ENCODE measurements at places on chromosomes 4 and X.
A peak's percentile ranks its signal among the peaks of the same experiment; 100 is the strongest.

- DNase-seq: no peak
Observed at GRCh38 chr4:15162465-15163283, 160.4 kb downstream of the CPEB2 start.

GRCh38 chr4:159272273-159273140 is 169.6 kb downstream of the RAPGEF2 start:
- no peak for DNase-seq

GRCh38 chr4:3044870-3045819 is 29.2 kb downstream of the HTT-AS start:
- DNase-seq: peak; percentile 79

DNA sequence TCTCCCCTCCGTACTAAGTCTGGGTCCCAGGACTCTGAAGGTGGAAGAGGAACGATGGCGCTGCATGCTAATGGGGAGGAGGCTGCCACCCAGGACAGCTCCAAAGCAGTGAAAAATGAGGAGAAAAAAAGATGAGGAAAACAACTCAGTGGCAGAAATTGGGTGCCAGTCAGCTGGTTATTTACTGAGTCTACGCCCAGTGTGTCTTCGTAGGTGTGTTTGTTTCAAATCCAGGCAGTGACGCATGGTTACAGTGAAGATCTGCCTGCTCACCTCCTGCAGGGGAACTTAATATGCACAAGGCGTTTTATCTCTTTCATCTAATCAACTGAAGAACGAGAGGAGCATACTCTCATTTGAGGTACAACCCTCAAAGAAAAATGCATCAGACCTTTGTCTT is 70.9 kb upstream of the FBXW7 start:
- no peak for DNase-seq

GRCh38 chrX:103941201-103941975 is 21.0 kb upstream of the TMSB15B start:
- DNase-seq: no peak

- DNase-seq: peak; percentile 29
Observed at GRCh38 chr4:51842167-51842553, 793 bp upstream of the DCUN1D4 start.

- no peak for DNase-seq
Observed at GRCh38 chr4:65089666-65090065, 580.6 kb downstream of the EPHA5 start.

GRCh38 chrX:129980540-129981199 is 1.8 kb upstream of the BCORL1 start:
- peak; percentile 49 for DNase-seq

GRCh38 chr4:122762520-122762919 is 30.0 kb downstream of the BBS12 start:
- DNase-seq: no peak

GRCh38 chr4:184389978-184390900 is 84.1 kb downstream of the IRF2 start:
- DNase-seq: no peak

DNA sequence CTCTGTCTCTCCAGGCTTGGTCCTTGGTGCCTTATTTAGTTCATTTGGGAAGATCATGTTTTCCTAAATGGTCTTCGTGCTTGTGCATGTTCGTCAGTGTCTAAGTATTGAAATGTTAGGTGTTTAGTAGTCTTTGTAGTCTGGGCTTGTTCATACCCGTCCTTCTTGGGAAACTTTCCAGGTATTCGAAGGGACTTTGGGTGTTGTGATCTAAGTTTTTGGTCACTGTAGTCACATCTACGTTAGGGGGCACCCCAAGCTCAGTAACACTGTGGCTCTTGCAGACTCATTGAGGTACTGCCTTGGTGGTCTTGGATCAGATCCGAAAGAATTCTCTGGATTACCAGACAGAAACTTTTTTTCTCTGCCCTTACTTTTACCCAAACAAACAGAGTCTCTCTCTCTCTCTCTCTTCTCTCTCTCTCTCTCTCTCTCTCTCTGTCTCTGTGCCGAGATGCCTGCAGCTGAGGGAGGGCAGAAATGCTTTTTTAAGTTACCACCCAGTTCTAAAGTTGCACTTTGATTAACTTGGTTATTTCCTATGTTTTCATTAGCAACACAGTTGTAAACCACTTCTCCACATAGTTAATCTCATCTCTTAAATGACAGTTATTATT is 67.6 kb upstream of the SLC7A3 start:
- no peak for DNase-seq

DNA sequence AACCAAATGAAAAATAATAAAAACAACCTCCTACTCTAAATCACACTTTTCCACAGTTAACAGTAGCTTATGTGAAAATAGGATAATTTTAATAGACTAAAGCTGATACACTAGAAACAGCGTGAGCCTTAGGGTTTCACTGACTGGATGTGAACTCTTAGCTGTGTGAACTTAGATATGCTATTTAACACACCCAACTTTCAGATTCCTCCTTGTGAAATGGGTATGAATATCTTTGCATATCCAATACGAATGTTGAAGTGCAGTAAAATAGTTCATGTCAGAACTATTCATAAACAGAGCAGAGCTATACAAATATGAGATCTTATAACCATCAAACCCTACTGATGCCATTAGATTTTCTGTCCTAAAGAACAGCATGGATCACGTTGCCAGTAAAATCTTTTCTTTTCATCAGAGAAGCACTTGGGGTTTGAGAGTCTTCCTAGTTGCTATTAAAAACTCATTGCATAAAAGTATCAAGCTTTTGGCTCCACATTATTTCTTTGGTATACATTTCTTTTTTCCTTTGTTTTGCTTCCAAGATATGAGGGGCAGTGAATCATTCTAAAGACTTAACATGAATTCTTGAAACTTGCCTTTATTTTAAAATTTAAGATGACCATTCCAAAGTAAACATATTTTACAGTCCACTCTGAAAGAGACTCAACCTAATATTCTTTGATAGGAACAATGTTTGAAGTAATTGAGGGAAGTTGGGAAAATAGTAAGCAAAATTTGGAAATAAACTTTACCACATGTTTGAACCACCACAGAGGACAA is 102.4 kb downstream of the CPE start:
- DNase-seq: no peak

- no peak for DNase-seq
Observed at GRCh38 chr4:130855533-130855932, 1759.6 kb downstream of the C4orf33 start.

DNA sequence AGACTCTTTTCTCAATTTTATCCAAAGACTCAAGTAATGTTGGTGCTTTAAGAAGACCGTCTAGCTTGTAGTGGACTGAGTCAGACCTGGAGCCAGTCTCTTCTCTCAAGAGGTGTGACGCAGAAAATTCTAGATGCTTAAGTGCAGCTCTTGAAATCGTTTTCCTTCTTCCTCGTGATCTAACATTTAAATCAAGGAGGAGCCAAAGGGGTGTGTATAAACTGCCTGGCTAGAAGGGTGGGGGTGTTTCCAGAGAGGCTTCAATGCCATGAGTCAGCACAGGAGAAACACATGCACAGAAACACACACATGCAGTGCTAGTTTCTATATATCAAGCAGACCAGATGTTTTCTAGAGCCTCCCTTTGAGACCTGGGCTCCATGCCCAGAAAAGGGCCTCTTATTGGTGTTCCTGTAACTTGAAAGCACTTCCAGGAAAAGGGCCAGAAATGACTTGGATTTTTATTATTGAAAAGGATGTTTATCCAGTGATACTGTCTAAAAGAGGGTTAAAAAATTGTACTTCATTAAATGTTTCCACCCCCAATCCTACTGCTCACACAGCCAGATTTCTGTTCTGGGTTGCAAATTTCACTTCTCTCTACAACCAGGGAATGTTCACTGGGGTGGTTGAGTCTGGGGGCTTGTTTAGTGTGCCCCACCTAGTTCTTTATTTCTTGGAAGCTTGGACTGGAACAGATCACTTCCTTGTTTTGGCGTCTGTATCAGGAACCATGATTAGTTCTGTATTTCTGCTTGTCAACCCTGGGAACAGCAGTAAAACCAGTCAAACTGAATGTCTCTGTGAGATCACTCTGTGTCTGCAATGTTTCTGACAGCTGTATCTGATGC is at the start of gene CLIC2:
TSS of gene CLIC2 (minus strand) at position 129 of the 851 bp plus-strand sequence. CDS start 187 bp downstream, outside the sequence.
- no peak for DNase-seq

GRCh38 chrX:16113978-16114565 is 9.3 kb upstream of the GRPR start:
- DNase-seq: no peak

DNA sequence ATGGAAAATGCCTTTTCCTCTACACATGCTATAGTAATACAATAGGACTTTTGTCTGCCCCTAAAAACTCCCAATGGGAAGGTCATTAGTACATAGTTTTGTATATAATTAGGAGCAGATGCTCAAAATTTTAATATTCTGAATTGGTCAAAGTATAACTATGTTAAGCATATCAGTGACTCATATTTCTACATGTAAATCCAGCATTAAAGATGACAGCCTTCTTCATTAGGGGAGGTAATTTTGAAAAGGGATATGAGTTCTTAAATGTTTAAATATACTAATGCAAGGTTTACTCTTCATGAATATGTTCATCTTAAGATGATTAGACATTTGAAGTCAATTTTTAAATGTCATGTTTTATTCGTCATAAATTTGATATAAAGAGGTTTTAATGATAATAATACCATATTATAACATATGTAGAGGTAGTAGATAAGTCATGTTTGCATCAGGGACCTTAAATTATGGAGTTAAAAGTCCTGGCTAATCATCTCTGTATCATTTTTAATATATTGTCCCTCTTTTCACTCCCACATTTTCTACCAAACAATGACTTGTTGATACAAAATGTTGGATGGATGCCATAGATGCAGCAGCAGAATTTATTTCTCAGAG is 218.8 kb downstream of the STPG2 start:
- no peak for DNase-seq

GRCh38 chr4:87017580-87018342 is 83.0 kb downstream of the AFF1 start:
- no peak for DNase-seq

DNA sequence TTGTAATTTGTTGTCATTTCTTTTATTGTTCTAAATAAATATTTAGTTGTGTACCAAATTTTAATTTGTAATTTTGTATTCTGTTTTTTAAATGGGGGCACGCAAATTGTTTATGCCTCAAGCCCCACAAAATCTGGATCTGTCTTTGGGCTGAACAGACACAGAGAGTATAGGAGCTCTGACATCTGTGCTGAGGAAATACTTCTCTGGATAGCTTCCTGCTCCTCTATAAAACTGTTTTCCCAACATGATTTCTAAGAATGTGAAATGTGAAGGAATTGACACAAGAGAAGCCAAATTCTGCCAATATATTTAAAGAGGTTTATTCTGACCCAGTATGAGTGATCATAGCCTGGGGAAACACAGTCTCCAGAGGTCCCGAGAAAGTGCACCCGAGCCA is 93.0 kb downstream of the IL13RA2 start:
- no peak for DNase-seq

DNA sequence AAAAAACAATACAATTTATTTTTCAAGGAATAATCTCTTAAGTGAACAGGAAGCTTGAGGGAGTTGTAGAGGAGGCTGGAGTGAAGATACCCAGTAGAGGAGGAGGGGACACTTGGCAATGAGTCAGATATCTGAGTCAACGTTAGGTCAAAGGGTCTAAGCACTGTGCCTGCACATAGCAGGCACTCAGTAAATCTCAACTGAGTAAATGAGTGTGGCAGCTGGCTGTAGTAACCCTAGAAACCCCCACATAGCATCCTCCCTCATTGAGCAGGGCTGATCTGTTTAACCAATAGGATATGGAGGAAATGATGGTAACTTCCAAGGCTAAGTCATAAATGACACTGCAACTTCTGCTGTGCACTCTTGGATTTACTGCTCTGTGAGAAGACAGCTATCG is 186.0 kb upstream of the FAM241A start:
- DNase-seq: no peak

- DNase-seq: no peak
Observed at GRCh38 chrX:105635794-105636193, 186.5 kb upstream of the NRK start.

GRCh38 chr4:185987961-185988627 is 80.9 kb upstream of the TLR3 start:
- no peak for DNase-seq

DNA sequence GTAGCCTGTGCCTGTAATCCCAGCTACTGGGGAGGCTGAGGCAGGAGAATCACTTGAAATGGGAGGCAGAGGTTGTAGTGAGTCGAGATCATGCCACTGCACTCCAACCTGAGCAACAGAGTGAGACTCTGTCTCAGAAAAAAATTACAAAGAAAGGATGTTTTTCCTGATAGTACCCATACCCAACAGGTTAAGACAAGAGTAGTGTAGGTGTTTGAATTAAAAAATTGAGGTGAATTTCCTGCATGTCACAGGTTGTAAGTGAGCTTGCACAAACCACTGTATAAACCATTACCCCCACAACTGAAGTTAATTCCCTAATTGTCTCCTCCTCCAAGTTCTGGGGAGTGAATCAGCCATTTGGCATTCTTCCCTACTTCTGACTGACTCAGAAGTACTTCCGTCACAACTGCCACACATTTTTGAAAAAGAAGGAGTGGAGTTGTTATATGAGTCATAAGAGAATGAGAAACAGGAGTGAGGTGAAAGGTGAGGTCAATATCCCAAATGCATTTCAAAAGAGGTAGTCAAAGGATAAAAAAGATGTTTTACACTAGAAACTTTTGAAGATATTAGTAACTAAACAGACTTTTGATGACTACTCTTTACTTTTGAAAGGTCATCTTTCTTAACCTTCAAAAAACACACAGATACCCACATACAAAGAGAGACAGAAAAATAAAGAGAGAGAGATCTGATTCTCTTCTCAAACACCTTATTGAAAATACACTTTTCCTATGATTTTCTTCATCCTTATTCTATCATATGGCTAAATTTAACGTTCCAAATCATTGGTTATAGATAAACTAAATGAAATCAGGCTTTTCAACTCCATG is 134.5 kb downstream of the BTC start:
- DNase-seq: no peak

GRCh38 chr4:110915301-110915700 is 292.4 kb upstream of the PITX2 start:
- no peak for DNase-seq

DNA sequence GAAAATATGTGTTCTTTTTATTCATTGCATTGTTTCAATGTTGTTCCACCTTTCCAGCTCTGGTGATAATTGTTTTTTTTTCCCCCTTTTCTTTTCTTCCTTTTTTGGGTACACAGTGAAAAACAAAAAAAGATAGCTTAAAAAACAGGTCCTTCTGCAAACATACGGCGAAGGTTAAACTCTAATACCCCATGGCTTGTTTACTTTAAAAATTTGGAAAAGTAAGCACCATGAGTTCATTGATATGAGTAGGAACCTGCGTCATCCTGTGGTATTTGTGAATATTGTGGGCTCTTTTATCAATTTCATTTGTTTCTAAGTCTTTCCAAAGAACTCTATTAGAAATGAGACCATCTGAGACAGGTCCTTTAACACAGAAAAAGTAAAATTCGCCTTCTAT is 123.5 kb downstream of the CHRNA9 start:
- DNase-seq: no peak

GRCh38 chr4:179372242-179372641 is 1930.0 kb upstream of the AGA start:
- no peak for DNase-seq
